Aorta (tissue), 5 donors: ENCODE measurements at places on chromosomes 1 and 21.

GRCh38 chr1:186043296-186043695 is 309.1 kb downstream of the HMCN1 start:
- no peak for DNase-seq

DNA sequence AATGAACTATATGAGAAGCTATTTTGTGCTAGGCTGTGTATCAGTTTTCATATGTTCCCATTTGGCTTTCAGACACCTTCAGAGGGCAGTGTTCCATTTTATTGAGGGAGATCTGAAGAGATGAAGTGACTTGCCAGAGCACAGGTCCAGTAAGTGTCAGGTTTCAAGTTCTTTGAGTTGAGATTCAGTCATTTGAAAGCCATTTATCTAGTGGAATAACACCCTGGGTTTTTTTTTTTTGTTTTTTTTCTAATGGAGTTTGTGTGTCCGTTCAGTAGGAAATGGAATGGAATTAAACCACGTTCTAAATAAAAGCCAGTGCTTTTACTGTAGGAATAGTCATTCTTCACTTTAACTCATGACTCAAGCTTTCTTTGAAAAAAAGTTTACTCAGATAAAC is 652.9 kb upstream of the USP24 start:
- DNase-seq, result no peak

DNA sequence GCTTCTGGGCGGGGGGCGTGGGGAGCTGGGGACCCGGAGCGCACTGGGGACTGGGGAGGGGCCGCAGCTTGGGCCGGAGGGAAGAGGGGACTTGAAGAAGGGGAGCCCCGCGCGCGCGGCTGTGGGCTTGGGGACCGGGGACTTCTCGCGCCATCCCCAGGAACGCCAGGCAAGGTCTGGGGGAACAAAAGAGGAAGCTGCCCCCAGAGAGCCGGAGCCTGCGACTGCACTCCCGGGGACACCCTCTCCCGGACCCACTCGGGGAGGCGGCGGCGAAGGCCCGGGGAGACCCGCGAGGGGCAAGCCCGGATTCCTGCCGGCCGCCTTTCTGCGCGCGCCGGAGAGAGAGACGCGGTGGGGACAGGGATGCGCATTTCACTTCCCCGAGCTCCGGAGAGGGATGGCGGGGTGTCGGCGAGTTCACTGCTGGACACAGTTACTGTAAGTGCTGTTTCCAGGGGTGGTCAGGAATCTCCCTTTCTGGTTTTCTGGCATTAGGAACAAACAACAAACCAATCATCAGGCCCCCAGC is 732 bp downstream of the ABCG1 start:
- DNase-seq, result peak; percentile 64

GRCh38 chr1:36352910-36353878 is 29.7 kb upstream of the EVA1B start:
- no peak for DNase-seq

- no peak for DNase-seq
These were observed at the start of gene FGR for GRCh38 chr1:27634985-27635367. Gene FGR, minus strand, starts transcription at chr1:27635185. Its CDS starts 11,269 bp downstream, at chr1:27623916.

DNA sequence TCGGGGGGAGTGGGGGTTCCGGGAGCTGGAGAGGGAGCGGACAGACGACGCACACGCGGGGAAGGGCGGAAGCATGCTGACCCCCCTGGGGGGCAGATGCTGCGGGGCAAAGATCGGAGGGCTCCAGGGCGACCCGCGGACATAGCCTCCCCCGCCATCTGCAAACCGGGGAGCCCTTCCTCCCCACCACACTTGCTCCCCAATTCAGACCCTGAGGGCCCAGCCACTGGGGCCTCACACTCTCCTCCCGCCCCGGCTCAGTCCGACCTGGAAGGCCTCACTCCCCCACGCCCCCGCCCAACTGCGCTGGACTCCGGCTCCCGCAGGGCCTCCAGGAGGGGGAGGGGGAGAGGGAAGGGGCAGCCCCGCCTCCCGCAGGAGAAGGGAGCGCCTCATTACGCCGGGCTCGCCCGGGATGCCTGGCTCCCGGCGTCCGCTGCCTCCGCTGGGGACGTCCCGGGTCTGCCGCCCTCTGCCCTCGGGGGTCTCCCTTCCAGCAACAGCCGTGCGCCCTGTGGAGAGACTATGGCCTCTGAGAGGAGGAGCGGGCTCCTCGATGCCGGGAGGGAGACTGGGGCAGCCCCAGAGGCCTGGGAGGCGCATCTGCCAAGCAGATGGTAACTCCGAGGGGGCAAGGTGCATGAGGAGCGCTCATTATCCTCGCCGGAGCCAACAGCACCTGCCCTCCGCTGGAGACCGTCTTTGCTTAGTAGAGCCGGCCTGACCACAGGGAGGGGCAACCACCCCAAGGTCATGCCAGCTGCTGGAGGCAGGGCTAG is 636 bp upstream of the CAMK2N1 start:
- DNase-seq, result peak; percentile 89

GRCh38 chr1:15288173-15288926 is 41.3 kb downstream of the FHAD1 start:
- no peak for DNase-seq

DNA sequence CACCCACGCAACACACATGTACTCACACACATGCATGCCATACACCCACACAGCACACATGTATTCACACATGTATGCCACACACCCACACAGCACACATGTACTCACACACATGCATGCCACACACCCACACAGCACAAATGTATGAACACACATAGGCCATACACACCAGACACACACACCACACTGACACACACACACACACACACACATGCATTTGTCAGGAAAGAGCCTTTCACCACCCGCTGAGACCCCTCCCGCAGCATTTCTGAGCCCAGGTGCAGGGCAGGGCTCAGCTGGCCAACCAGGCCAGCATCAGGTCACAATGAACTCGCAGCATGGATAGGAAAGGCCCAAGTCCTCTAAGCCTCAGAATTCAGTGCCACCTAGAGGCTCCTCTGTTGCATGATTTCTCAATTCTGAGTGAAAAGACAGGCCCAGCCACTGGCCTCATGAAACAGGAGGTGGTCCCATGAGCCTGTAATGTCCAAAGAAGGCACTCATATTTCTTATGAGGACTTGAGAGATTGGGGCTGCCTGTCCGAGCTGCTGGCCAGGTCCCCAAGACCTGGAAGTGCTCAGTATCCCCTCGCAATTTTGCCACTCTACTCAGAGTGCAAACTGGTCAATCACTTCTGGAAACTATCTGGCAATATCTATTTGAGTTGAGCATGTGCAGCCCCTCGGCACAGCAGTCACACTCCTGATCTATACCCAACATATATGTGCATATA is 57.3 kb downstream of the PSMG1 start:
- no peak for DNase-seq

DNA sequence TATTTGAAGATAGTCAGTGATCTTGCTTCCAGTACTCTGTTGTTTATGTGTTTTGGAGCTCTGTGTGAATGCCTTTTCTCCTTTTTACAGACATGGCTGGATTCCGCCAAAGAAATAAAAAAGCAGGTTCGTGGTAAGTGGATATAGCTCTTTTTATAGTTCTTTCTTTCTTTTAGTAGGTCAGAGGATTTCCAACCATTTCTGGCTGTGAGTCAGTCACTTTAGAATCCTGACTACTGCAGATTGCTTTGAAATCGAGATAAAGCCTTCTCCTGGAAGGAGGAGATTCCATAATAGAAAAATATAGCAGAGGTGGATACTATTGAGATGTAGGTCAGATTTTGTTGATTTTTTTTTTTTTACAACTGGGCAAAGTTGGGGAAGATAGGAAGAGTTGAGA is 97.4 kb downstream of the EPB41 start:
- DNase-seq, result no peak

- DNase-seq, result no peak
These were observed 170.3 kb downstream of the GREM2 start for GRCh38 chr1:240441669-240442068.

GRCh38 chr1:205563927-205564441 is 59.5 kb downstream of the CDK18 start:
- DNase-seq, result no peak

DNA sequence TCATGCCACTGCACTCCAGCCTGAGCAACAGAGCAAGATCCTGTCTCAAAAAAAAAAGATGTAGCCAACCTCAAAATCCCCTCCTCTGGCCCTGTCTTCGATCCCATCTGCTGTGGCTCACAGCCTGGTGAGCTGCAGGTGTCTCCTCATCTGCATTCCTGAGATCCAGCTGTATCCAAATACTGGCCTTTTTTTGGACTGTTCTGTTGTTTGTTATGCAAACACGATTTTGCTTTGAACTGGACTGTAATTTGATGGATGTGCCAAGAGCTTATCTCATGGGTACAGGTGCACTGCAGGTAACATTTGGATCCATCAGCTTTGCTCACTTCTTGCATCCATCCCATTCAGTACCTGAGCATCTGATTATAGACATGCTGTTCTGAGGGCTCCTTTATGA is 14.1 kb upstream of the FAM43B start:
- DNase-seq, result no peak

GRCh38 chr1:59427784-59428183 is 130.9 kb downstream of the FGGY start:
- no peak for DNase-seq

- DNase-seq, result no peak
These were observed 5.4 kb upstream of the TNFRSF25 start for GRCh38 chr1:6471086-6471969.

DNA sequence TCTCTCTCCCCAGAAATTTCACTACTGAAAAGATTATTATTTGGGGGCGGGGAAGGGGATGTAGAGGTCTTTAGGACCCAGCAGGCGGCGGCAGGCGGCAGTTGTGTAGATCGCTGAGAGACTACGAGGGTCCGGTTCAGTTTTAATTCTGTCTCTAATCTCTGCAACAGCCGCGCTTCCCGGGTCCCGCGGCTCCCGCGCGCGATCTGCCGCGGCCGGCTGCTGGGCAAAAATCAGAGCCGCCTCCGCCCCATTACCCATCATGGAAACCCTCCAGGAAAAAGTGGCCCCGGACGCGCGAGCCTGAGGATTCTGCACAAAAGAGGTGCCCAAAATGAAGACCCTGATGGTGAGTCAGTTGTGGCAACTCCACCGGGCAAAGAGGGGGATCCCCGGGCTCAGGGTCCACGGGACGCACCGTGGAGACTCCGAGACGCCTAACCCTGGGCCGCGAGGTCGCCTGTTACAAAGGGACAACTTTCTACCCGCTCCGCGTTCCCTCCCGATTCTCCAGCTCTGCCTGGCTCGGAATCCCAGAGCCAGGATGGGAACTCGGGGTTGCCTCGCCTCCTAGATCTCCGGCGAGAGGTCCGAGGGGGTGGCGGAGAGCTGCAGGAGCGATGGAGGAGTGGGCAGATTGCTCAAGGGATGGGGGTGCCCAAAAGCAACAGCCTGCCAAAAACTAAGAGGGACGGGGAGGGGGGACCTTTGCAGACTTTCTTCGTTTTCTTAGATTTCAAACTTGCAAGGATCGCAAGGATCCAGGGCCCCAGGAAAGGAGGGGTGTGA is at the start of gene ST6GALNAC5:
Gene ST6GALNAC5, plus strand, starts transcription at position 139 of the 789 bp plus-strand sequence.
- no peak for DNase-seq

GRCh38 chr1:47390843-47391242 is 25.2 kb upstream of the FOXE3 start:
- DNase-seq, result no peak

DNA sequence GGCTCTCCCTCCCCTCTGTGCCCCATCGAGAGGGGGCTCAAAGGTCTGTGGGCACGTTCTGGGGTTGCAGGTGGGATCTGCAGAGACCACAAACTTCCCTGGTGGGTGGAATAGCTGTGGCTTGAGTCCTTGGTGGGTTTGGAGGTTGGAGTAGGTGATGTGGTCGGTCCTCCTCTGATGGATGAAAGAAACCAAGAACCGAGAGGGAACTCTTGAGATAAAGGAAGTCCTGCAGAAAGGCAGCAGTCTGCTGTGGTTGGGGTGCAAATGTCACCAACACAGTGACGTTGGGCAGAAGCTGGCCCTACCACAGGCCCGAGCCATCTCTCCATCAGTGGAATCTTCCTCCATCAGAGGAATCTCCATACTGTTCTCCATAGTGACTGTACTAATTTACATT is 171.8 kb downstream of the FCRL5 start:
- no peak for DNase-seq

- no peak for DNase-seq
These were observed 5.8 kb downstream of the JMJD4 start for GRCh38 chr1:227729144-227729880.

DNA sequence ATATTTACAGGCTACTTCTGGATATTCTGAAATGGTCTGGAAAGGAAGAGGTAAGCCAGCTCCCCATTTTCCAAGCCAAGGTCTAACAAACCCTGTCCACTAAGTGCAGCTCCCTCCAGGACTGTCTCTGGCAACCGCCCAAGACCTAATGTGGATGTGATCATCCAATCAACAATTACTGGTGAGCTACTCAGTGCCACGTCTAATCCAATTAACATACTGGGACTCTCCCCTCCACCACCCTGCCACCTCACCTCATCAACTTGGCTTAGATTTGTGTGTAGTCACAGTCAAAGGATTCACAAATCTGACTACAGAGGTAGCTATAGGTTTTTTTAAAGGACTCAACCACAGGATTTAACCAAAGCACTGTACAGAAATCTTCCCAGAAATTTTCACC is 25.4 kb upstream of the S100A7 start:
- no peak for DNase-seq

DNA sequence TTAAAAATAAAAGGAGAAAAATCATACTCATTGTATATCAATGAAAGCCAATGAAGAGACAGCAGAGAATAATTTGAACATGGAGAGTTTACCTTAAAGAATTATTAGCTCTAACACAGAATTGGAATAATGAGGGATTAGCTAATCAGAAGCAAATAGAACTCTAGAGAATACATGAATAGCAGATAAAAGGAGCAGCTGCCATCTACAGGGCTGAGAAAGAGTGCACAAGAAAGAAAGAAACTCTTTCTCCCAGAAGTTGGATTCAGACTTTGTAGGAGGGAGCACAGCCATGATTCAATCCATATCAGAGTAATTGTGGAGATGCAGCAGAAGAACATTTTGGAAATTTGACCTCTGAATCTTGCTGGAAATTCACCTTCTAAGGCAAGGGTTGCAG is 1171.2 kb downstream of the PLA2G4A start:
- DNase-seq, result no peak

DNA sequence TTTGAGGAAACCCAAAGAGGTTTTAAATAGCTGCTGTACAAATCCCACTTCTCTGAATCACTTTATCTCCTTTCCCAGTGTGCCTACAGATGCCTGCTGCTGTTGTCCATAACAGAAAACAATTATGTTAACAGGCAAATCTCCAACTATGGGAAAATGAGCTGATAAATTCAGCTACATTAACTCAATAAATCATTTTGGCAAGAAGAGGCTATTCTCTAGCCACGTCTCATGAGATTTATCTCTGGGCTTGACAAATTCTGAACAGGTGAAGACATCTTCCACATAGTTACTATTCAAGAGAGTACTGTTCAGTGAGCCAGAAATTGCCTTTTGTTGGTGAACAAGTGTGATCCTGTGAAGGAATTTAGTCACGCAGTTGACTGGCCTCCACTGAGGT is 327.1 kb upstream of the FMN2 start:
- no peak for DNase-seq
